ENCODE measurements at places on chromosomes 7 and 10. TPM values are rescaled to one million over a fixed set of nuclear protein-coding genes. Genes with fewer than 3 reads are reported as not detected.

The CNNM1 gene
- total RNA-seq, result 0.05 TPM

The PARD3 gene
- 19.7 TPM for total RNA-seq

The ZNF33A gene
- 10.6 TPM for total RNA-seq

The FOXI2 gene
- not detected for total RNA-seq

The SEMA4G gene
- 0.94 TPM for total RNA-seq

The CHST15 gene
- total RNA-seq, result 17.1 TPM

The FAM25G gene
- not detected for total RNA-seq

The EGR2 gene
- total RNA-seq, result 3.7 TPM

The H2BK1 gene
- total RNA-seq, result not detected

The METTL2B gene
- 23.5 TPM for total RNA-seq

The ABCC2 gene
- total RNA-seq, result 1.8 TPM

The CCDC146 gene
- 1.1 TPM for total RNA-seq

The GBX1 gene
- not detected for total RNA-seq

The FAM131B gene
- total RNA-seq, result 0.94 TPM

The COBL gene
- 0.06 TPM for total RNA-seq

The OGDHL gene
- 0.25 TPM for total RNA-seq

The ADIRF gene
- 13.2 TPM for total RNA-seq

The HABP2 gene
- total RNA-seq, result not detected

The NAT16 gene
- total RNA-seq, result not detected

The SPDYE2 gene
- not detected for total RNA-seq

The RPEL1 gene
- not detected for total RNA-seq

The ZNF722 gene
- total RNA-seq, result not detected

The TFPI2 gene
- total RNA-seq, result 87.4 TPM

The C7orf57 gene
- not detected for total RNA-seq

The AMZ1 gene
- 0.06 TPM for total RNA-seq

The TDRD1 gene
- 1.7 TPM for total RNA-seq

The RBM20 gene
- total RNA-seq, result not detected

The GJD4 gene
- not detected for total RNA-seq

The PHYHIPL gene
- total RNA-seq, result not detected

The PNLIPRP1 gene
- total RNA-seq, result not detected

The RADIL gene
- 0.19 TPM for total RNA-seq

The TMEM229A gene
- 7.6 TPM for total RNA-seq

The ABCB1 gene
- 0.29 TPM for total RNA-seq
